Posterior vena cava (tissue), 2 donors: ENCODE measurements at places on chromosomes 11 and 22. TPM values are rescaled to one million over a fixed set of nuclear protein-coding genes. Genes with fewer than 3 reads are reported as not detected.
A peak's percentile ranks its signal among the peaks of the same experiment; 100 is the strongest.

DNA sequence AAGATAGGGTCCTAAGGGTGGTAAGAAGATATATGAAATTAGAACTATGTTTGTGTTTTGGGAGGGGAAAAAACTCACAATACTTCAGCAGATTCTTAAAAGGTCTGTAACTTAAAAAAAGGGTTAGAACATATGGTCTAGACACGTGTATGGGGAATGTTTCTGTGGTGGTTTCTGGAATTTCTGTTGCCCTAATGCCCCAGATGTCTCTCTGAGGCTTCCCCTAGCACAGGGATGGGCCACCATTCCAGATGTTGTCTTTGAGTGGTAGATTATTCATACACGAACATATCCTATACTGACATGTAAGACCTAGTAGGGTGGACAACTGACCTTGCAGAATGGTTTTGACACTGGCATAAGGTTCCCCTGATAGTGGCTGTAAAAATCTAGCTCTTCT lies 26.2 kb downstream of the EHF start:
- no peak for DNase-seq

The MMP8 gene
- 1.2 TPM for total RNA-seq

GRCh38 chr22:38967451-38968450 lies 10.3 kb downstream of the APOBEC3A start:
- DNase-seq: peak; percentile 85

The OR8G1 gene
- not detected for total RNA-seq

DNA sequence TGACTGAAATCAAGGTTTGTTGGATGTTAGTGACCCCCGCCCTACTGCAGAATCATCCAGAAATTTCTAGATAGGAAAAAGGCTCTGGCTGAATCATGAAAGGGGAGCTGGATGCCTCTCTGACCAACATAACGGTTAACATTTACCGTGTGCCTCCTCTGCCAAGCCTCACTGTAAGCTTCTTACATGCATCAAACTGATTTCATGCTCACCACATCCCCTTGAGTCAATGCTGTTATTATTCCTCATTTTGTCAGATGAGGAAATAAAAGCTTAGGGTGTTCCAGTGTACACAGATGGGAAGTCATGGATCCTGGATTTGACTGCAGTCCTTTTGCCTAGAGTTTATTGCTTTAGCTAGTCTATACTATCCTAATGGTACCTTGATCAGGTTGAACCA lies 5.9 kb upstream of the HMOX1 start:
- no peak for DNase-seq

The MFNG gene
- 23.0 TPM for total RNA-seq

DNA sequence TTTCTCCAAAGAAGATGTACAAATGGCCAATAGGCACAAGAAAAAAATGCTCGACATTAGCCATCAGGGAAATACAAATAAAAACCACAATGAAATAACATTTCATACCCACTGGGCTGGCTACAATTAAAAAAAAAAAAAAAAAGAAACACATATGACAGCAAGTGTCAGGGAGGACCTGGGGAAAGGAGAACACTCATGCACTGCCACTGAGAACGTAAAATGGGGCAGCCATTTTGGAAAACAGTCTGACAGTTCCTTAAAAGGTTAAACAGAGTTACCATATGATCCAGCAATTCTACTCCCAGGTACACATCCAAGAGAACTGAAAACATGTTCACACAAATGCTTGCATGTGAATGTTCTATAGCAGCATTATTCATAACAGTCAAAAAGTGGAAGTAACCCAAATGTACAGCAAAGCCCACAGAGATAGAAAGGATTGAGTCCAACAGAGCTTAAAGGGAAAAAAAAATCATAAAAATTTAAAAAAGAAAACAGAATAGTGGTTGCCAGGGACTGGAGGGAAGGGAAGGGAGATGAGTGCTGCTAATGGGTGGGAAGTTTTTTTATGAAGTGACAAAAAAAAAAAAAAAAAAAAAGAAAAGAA lies 48.4 kb upstream of the CYP2D6 start:
- no peak for DNase-seq

DNA sequence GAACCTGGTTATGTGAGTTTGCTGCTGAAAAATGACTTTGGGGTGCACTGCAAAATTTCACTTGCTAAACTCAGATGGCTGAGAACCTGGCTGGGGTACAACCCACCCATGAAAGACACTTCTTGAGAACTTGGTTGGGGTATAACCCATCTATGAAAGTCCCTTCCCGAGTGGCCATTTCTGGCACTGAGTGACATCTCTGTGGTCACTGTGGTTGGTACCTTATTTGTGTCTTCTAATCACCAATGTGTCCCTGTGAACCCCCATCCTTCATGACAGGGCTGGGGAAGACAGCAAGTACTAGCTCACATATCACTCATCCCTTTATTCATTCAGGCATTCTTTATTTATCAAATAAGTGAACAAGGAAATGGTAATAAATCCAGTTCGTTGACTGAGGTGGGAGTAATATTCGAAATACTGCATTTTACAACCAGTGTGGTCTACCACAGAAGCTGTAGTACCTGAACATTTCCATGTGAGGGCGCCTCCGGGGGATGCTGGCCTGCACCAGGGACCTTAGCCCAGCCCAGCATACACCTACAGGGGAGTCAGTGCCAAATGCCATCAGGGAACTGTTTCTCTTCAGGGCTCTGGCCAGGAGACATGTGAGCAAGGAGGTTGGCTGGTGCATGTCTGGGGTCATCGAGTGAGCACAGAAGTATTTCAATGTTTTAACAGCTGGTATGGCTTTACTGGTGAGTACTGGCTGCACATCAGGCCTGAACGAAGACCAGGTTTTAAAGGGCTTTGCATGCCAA lies 122.1 kb downstream of the CSNK2A3 start:
- DNase-seq: no peak

DNA sequence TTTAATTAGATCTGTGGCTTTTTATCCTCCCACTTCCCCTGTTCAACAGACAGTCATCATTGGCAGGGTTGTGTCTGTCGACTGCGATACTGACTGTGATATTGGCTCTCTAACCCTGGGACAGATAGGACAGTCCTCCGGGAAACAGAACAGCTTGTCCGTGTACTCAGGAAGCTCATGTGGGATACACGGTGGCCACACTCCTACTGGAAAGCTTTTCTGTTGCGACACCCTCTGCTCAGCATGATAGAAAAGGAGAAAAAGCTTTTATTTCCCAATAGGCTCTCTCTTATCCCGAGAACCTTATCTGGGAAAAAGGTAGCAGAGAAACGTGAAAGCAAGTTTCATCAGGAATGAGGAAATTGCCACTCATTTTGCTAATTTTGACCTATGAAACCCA lies 60.4 kb upstream of the HSPA8 start:
- DNase-seq: no peak

The DGCR6L gene
- total RNA-seq: 25.7 TPM

The ARCN1 gene
- 176 TPM for total RNA-seq

- no peak for DNase-seq
Observed at GRCh38 chr11:2072551-2073261, 66.5 kb downstream of the IGF2 start.

DNA sequence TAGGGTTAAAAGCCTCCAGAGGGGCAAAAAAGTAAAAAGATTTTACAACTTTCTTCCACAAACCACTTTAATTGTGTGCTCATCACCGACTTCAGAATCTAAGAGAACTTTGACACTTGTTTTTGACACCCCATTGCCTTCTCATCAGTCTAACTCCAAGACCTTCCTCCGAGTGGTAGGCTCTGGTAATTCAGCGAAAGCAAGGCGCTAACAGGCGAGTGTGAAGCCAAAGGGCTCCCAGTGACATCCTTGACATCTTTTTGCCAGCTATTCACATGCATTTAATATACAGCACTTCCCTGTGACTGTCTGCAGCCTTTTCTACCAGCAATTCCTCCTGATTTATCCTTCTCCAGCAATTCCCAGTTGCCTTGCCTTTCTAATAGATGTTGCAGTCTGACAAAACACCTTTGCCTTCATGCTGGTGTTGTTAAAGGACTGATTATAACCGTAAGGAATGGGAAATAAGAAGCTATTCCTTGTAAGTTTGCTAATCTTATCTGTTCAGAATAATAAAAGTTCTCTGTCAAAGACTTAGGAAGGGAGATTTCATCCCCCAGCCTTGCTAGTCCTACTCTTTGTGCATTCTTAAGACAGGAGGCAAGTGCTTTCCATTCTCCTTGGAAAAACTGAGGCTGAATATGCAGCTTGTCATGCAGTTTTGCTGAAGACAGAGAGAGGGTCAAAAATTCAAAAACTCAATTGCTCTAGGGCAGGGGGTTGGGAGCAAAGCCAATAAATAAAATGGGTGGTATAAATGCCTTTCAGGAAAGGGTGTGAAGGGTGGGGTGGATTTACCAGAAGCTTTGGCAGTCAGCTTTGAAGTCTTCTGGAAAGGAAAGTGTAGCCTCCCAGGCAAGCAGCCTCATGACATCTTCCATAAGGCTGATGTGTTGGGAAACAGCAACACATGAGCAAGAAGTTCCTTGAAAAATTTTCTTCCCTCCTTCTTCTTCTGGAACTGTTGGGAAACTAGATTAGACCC lies 39.1 kb downstream of the SNX19 start:
- DNase-seq: no peak

The HTR3A gene
- not detected for total RNA-seq

The RIMBP3B gene
- 0.19 TPM for total RNA-seq

- no peak for DNase-seq
Observed at GRCh38 chr22:41899992-41900651, 14.8 kb downstream of the SHISA8 start.
